Activated gamma-delta T cell treated with Interleukin-2 at 50 U/mL for 16 hours (primary cell): ENCODE measurements at places on chromosomes 5 and 9.

- DNase-seq, result no peak
These were observed 20.5 kb upstream of the GPX3 start for GRCh38 chr5:150999704-151000442.

DNA sequence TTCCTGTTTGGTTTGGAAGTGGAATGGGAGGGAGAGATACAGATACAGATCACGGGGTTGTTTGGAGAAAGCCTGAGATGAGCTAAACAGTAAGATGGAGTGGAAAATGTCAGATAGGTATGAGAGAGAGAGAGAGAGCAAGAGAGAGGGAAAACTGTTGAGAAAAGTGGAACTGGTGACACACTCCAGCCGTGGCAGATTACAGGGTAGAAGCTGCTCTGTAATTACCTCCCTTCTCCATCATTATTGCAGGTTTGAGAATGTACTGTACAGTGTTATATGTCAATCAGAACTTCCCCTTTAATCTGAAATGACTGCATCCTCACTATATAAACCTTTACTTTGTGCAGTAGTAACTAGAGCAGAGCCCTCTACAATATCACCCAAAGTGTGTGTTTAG is 74.5 kb upstream of the WWC1 start:
- DNase-seq, result no peak

- DNase-seq, result no peak
These were observed 46.6 kb downstream of the TMEM252 start for GRCh38 chr9:68493958-68494577.

DNA sequence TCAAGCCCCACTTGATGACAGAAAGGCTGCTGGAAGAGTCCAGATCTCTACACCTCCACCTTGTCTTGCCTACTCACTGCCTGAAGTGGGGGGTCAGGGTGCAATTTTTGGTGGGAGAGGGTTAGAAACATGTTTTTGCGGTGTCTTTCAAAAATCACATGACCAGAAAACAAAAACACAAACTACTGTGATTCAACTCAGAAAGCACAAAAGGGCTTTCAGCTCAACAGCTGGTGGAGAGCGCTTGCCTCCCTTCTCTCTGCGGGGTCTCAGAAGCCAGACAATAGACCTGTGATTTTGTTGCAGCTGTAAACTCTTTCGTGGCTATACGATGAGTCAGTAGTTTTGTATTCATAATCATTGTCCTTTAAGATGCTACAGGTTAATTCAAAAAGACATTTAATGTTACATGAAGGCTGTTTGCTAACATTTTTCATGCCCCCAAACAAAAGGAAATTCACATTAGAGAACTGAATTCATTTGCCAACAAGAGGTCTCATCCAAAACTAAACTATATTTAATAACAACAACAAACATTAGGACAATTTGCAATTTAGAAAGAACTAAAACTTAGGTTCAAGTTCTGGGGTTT is 172.6 kb upstream of the RAI14 start:
- no peak for DNase-seq

DNA sequence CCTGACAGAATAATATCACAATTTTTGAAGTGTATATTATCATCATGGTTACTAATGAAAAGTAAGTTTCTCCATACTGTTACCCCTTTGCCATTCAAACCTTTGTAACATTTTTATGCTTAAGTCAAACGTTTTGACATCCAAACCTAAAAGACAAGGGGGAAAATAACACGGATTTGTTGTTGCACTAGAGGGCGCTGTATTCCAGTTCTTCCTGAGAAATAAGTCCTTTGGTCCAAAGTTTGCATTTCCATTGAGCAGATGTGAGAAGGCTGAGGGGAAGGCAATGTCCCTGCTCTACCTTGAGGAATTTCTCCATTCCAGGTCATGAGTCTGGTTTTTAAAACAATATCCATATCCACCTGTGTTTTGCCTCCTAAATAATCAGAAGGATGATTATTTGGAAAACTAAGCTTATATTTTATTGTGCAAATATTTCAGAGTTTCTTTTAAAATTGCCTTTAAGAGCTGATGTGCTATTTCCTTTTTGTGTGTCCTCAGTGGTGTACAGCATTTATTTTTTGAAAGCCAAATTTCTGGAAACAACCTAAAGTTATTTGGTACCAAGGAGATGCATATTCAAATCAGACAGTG is 9.7 kb downstream of the LECT2 start:
- DNase-seq, result peak; percentile 8

DNA sequence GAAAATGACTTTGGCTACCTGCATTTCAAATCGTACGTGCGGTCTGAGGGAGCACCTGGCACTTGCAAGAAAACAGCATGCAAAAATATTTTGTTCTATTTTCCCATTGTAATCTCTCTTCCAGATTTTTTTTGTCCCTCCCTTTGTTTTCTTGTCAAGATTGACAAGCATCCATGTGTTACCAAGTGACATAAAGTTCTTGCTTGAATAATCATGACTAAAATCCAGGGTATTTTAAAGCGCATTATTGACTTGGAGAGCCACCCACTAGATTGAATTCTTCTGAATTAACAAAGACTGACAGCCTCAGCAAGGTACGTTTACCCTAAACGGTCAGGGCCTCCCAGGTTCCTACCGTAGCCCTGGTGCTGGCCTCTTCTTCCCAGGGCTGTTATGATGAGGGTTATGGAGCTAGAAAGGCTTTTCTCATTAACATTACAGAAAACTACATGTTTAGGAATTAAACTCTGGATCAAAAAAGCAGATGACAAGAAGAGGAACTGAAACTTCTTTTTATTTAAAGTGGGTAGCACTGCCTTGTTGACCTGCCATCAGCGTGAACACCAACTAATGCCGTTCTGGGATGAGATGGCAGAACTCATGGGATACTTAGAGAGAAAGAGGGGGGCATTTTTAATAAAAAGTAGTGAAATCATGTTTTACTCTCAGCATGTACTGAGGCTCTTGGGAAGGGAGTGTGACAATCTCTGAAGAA is 297.0 kb downstream of the EFNA5 start:
- DNase-seq, result no peak
